Eye (tissue), 1 donor: ENCODE measurements at places on chromosomes 3 and 15.

DNA sequence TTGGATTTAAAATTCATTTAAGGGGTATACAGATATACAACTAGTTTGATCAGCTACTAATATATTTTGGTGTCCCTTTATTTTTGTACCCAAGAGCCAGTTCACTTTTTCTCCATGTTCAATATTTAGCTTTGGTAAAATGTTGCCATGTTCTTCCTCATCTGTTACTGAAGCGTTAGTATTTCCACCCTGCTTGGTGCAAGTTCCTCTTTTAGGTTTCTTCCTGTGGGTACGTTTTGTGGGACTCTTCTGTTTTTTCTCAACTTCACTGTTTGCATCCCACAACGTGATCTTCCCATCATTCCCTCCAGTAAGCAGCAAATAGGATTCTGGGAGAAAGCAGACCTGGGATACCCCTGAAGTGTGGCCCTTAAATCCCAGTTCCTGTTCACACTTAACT is 14.1 kb downstream of the WDR53 start:
- no peak for DNase-seq

DNA sequence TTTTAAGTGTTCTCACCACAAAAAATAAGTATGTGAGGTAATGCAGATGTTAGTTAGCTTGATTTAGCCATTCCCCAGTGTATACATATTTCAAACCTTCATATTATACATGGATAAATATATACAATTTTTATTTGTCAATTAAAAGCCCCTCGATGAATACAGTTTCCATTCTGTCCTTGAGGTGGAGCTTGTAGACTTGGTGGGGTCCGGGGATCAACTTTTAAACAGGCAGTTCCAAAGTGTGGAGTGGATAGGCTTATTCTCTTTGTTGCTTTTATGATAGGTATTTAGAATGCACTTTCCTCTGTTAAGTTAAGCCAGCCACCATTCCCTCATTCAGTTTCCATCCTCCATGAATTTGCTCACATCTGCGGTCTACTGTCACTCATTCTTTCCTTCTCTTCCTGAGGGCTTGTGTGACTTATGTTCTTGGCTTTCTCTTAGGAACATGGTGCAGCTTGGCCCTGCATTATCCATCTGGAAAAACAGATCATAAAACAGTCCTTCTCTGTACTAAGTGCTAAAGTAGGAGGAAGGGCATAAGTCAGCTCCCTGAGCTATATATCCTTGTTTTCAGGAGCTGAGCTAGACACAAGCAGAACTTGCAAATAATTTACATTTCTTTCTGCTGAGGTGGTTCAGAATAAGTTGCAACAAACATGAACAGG is 149.1 kb downstream of the NFKBIZ start:
- DNase-seq = no peak

GRCh38 chr15:98599909-98600691 is 48.2 kb upstream of the IGF1R start:
- peak; percentile 81 for DNase-seq

DNA sequence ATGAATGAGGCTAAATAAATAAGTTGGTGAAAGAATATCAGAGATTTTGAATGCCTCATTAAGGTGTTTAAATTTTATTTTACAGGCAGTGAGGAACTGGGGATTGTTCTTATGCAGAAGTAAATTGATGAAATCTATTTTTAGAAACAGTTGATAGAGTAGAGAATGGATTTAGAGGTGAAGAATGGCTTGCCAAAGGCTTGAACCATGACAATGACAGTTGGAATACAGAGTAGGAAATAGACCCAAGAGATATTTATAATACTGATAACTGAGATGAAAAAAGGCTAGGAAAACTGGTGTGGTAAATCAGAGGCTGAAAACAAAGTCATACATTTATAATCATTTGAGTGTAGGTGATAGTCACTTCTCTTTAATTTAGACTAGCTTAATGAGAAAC is 39.0 kb upstream of the RBMS3 start:
- DNase-seq = no peak

GRCh38 chr3:134326126-134326525 is 48.1 kb downstream of the AMOTL2 start:
- DNase-seq = no peak

- no peak for DNase-seq
These were observed 319.9 kb upstream of the GRM7 start for GRCh38 chr3:6540981-6541380.

DNA sequence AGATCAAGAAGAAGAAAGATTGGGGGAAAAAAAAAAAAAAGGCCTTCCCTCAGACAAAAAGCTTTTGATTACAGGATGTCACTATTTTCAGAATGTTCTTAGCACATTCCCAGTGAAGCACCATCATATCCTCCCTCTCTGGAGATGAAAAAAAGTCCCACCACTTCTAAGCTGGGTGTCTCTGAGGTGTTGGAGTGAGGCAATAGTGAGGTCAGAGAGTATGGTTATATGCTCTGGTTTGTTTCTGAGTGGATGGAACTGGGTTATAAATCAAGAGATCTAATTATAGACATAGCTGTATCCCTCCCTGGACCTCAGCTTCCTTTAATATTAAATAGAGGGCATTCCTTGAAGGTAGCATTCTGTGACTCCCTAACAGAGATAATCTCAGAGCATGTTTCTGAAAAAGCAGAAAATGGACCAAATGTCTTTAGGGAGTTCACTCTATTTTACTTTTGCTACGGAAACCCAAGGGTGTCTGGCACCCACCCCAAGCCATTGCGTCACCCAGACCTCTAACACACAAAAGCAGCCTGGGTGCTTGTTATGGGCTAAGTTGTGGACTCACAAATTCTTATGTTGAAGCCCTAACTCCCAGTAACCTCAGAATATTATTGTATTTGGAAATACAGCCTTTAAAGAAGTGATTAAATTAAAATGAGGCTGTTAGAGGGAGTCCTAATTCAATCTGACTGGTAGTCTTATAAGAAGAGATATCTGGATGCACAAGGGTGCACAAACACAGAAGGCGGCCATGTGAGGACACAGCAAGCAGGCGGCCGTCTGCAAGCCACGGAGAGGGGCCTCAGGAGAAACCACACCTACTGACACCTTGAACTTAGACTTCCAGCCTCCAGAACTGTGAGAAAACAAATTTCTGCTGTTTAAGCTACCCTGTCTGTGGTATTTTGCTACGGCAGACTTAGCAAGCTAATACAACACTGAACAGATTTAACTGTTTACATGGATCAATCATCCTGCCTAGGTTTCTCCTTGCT is 81.5 kb downstream of the MB21D2 start:
- no peak for DNase-seq
